CD8-positive, alpha-beta T cell (primary cell): ENCODE measurements at places on chromosomes 11 and 22.

GRCh38 chr11:101860696-101861427 is 53.9 kb upstream of the CEP126 start:
- DNase-seq = peak; percentile 10

GRCh38 chr11:126214841-126215240 is 3.3 kb downstream of the FAM118B start:
- no peak for DNase-seq

DNA sequence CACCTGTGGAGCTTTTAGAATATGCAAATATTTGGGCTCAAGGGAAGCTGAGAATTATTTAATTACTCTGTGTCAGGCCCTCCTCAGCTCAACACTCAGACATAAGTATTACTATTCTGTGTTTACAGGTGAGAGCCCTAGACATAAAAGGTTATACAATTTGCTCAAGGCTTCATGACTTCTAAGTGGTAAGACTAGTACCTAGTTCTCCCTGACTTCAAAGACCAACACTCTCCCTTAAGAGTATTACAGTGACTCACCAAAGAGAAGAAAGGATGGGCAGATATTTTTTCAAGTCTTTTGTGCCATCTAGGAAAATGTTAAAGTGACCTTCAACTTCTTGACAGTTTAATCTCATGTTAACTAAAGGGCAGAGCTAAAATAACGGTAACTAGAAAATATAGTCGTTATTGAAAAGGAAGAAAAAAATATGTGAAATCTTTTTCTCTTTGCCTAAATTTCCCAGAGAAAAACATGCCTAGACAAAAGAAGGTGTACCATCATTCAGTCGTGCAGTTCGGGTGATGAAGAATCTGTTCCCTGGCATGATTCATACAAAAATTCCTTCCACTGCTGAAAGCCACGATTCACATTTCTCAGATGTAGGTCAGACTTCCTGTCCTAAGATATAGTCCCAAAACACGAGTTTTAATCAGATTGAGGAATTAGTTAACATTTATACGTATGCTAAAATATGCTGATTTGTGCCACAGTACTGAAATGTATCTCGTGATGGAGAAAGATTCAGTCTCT is 849.1 kb upstream of the API5 start:
- DNase-seq = no peak

DNA sequence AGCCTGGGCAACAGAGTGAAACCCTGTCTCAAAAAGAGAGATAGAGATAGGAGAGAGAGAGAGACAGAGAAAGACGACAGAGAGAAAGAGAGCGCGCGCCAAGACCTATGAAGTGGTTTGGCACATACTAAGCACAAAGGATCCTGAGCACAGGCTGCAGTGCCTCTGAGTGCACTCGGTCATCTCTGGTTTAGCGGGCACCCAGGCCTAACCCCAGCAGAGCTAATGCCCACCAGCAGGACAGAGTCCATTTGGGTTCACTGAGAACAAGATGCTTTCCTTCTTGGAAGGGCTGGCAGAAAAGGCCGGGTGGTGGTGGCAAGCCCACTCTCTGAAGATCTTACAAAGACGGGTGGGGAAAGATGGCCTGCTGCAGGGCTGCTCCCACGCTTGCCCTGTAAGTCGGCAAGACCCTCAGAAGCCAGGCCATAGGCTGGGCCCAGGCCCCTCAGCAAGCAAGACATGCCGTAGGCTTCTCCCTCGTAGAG is 3.3 kb downstream of the SCARF2 start:
- no peak for DNase-seq

DNA sequence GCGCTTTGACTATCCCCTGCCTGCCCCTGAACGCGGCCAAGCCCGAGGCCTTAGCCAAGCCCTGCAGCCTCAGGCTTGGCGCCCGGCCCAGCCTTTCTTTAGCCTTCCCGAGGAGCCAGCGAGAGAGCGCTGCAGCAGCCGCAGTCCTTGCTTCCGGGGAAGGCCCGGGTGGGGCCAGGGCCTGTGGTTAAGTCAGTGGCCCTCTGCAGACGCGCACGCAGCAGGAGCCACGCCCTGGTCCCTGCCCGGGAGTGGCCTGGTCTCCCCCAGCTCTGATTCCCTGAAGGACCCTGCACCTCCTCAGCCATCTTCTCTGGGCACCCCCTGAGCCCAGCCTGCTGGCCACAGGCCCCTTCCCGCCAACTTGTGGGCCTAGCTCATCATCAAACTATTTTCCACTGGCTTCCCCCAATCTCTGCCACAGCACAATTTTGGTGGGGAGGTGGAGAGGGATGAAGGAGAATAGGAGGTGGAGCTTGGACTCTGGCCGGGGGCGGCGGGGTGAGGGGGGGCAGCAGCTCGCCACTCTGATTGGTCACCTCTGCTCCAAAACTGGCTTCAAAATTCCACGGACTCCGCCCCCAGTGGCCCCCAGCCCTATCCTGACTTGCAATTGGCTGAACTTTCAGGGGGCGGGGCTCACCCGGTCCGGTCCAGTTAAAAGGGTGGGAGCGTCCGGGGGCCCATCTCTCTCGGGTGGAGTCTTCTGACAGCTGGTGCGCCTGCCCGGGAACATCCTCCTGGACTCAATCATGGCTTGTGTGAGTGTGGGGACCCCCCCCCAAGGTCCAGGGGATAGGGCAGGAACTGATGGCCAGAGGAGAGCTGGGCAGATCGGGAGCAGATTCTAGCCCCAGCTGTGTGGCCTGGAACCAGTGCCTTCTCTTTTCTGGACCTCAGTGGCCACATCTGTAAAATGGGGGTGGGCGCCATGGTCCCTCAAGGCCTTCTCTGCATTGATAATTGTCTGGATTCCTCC is at the start of gene LGALS1:
LGALS1 (plus strand) TSS at position 686 of the 979 bp plus-strand sequence; CDS start at position 753, 67 bp downstream.
- peak; percentile 77 for DNase-seq

DNA sequence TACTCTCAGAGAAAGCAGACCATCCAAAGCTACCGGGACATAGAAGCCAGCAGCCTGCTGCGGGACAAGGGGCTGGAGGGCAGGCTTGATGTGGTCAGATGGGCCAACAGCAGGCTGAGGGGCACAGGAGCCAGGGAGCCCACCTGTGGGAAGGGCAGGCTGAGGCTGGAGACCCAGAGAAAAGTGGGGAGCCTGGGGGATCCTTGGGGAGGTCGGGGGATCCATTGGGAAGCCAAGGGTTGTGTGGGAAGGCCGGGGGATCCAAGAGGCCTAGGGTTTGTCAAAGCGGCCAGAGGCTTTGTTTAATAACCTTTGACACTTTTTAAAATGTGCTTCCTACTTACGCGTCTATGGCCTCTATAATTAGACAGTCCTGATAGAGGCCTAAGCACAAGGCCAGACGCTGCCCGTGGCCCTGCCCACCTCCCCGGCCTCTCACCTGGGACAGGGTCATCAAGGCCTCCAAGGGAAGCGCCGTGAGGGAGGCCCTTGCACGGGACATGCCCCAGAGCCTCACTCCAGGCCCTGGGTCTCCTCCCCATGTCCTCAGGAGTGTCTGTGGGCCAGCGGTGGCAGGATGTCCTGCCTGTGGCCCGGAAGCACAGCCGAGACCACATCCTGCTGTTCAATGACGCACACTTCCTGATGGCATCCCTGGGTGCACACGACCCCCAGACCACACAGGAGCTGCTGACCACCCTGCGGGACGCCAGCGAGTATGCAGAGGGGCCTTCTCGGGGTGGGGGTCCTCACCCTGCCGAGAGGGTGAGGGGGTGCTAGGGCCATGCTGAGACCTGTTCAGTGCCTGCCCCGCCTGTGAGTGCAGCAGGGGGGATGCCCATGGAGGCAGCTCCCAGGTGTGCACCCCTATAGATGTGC is 8.6 kb upstream of the GTSE1 start:
- DNase-seq = peak; percentile 80

DNA sequence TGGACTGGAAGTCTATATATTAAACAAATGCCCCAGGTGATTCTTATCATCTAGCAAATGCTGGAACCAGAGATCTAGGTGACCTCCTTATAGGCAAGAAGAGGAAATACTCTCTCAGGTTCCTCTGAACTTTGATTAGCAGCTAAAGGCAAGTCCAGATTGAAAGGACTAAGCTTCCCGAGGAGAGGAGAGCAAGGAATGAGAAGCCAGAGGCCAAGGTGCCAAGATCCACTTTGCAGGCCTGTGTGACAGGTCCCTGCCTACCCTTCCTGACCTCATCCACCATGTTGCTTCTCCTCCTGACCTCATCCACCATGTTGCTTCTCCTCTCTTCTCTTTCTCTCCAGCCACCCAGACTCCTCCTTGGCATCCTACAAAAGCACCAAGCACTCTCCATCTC is 173.2 kb downstream of the LARGE1 start:
- no peak for DNase-seq

DNA sequence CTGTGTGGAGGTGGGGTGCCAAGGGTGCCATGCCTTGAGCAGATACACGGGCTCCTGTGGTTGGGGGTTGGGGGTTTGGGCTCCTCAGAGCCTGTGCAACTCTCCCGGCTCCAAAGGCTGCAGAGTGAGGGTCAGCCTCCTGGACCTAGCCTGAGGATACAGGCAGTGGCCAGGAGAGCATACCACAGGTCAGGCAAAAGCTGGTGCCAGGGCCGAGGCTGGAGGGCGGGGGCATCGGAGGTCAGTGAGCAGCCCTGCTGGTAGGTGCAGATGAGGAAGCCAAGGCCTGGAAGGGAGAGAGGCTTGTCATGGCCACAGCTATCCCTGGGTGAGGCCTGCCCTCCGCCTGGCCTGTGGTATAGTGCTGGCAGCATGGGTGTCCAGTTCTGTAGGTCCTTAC is 25.6 kb upstream of the DGCR8 start:
- no peak for DNase-seq

GRCh38 chr11:104761511-104761910 is 136.7 kb downstream of the CASP12 start:
- DNase-seq = no peak

- no peak for DNase-seq
Observed at GRCh38 chr11:45886816-45887520, 1.5 kb downstream of the MAPK8IP1 start.

GRCh38 chr11:78467931-78468330 is 50.3 kb upstream of the GAB2 start:
- no peak for DNase-seq

GRCh38 chr11:131537196-131537595 is 166.8 kb downstream of the NTM start:
- DNase-seq = no peak

GRCh38 chr11:44624761-44625221 is 59.3 kb downstream of the CD82 start:
- DNase-seq = no peak

- DNase-seq = no peak
Observed at GRCh38 chr11:70134490-70134889, 56.4 kb downstream of the ANO1 start.

- DNase-seq = no peak
Observed at GRCh38 chr11:67309166-67309565, 5.8 kb downstream of the SSH3 start.

DNA sequence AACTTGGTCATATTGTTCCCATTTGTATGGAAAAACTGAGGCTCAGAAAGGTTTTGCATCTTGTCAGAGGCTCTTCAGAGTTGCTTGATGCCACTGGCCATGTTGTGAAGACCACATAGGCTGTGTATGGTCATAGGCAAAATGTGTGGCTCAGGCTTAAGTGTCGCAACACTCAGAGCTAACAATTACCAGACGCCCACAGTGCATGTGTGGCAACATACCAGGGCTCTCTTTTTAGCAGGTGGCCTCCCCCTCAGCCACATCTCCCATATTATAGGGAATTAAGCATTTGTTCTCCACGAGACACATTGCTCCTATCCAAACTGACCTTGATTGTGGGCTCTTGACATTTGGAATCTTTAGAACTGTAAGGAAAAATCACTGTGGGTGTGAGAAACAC is 802.5 kb downstream of the DLG2 start:
- DNase-seq = no peak

DNA sequence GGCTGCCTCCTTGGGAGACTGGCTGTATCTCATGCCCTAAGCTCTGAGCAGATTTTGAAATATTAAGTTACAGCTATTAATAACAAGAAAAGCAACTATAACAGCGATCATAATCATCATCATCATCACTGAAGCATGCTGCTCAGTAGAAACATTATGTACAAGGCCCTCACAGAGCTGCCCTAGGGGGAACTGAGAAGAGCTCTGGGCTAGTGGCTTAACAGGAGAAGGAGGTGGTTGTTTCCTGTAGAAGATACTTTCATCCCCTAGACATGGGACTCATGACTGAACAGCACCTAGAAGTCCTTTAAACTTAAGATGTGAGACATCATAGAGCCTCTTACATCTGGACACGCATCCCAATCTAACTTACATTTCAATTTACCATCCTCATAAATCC is 332.8 kb upstream of the PLET1 start:
- DNase-seq = no peak

DNA sequence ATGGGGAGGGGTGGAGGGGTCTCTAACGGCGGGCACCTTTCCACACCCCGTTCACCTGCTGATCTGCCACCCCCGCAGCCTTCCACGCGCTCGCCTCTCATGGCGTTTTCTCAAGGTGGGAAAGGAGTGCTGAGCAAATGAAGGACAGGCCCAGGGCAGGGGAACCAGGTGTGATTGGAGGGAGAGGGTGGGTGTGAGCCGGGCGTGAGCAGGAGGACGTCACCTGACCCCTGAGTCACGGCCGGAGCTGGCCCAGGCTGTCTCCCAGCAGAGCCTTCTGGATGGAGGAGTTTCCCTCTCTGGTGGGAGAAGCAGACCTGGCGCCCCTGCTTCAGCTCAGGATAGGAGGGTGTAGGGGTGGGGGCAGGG is 14.0 kb upstream of the ARHGAP8 start:
- DNase-seq = no peak

- no peak for DNase-seq
Observed at GRCh38 chr22:49449811-49450446, 377.7 kb downstream of the BRD1 start.

DNA sequence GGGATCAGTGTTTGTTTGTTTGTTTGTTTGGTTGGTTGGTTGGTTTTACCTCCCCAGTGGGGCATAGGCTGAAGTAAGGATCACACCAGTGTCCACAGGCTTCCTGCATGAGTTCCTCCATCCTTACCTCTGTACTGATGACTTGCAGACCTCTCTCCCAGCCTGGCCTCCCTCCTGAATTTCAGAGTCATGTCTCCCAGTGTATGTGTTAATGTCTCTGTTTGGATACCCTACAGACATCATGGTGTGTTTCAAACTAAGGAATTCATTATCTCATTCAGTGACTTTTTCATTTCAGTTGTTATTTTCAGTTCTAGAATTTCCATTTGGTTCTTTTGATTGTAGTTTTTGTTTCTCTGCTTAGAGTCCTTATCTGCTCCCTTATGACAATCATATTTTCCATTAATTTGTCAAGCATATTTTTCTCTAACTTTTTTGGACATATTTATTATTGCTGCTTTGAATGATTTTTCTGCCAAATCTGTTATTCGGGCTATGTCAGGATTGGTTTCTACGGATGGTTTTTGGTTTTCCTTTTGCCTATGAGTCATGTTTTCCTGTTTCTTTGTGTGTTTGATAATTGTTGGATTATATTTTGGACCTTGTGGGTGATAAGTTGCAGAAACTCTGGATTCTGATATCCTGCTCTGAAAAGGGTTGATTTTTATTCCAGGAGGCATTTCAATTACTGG is 23.6 kb downstream of the MYEOV start:
- DNase-seq = no peak
